ENCODE measurements at places on chromosomes 3 and 15.

DNA sequence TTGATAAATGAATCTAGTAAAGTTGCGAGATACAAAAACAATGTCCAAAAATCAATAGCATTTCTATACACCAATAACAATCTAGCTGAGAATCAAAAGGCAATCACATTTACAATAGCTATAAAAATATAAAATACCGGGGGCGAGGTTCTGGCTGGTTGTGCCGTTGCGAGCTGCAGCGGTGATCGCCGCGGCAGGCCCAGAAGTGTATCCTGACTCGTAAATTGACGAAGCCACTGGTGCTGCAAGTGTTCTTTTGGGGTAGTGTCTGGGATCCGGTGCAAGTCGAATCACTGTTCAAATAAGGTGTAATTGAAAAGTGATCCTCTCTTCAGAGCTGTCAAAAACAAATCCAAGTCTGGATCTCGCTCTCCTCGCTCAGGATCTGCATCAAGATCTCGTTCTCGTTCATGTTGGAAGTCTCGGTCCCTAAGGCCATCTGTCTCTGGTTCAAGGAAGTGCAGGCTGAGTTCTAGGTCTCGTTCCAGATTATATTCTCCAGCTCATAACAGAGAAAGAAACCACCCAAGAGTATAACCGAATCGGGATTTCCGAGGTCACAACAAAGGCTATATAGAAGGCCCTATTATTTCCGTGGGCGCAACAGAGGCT lies 80.1 kb upstream of the STT3B start:
- DNase-seq, result no peak

DNA sequence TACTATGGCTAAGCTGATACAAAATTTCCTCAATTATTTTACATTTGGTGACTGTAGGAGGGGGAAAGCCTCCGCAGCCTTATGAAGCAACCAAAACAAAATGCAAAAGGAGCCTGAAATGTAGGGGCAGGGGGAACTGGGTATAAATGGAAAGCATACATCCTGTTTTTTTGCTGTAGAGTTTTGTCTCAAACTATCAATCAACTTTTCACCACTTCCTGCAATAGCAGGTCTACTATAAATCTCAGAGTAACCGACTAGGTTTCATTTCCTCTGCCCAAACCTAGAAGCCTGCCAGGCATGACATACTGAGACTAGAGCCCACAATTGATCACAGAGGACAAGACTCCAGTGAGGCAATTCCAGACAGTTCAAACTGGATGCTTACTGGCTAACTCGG lies 91.3 kb downstream of the SHQ1 start:
- no peak for DNase-seq

DNA sequence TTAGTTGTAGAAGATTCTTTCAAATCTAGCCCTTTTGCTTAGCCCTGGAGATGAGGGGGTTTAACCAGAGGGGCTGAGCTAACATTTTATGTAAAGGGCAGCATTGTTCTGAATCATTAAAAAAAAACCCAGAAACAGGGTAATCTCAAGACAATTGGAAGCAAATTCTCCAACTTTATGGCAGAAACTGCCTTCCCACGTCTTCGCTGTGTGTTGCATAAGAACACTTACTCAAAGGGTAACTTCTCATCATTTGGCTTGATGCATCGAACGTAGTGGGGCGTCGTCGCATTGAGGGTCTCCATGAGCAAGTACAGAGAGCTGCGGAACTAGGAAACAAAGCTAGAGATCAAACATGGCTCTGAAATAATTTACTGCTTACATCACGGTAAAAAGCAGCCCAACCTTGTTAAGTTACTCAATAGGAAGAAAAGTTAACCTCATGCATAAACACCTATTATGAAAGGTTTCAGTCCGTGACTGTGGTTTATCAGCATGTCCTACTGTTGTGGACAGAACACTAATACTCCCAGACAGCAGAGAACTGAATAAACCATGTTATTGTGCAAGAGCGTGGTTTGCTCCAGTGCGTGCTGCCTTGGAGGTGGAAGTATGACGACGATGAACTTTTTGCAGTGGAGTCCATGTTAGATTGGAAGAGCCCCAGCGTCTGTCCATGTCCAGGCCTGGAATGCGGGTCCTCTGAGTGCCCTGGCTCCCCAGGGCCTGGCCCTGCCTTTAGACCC lies 48.7 kb downstream of the MYO5C start:
- peak; percentile 86 for DNase-seq

DNA sequence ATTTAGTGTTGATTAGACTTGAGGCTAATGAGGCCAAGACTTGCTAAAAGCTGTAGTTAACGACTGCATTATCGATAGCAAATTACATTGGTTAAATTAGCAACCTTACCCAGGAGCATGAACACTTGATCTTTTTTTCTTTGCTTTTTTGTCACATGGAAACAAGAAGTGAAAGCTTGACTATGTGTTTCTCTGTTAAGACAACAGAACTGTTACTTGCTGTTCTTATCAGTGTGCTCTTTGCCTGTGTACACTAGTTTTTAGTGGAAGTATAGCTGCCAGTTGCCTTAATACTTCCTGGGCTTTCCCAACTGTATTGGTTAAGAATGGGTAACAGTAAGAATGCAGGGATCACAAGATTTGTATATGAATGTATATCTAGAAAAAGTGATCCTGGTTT lies 625.5 kb downstream of the NAALADL2 start:
- DNase-seq, result no peak

GRCh38 chr3:148833223-148833622 lies 5.6 kb downstream of the CPB1 start:
- DNase-seq, result no peak

DNA sequence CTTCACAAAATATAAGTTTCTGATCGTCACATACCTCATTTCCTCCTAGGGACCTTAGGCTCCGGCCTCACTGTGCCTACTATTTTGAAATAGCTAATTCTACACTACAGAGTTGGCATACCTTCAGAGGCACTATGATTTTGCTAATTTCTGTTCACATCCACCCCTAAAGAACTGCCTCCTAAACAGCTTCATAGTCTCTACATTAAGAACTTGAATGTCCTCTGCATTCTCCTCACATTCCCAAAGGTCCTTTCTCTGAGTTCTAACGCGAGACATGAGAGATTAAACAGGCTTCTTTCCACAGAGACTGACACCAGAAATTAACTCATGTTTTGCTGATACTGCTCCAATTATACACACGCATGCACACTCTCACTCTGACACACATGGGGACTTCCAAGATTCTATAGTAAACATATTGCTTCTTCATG lies 75.5 kb downstream of the DLG1 start:
- no peak for DNase-seq

DNA sequence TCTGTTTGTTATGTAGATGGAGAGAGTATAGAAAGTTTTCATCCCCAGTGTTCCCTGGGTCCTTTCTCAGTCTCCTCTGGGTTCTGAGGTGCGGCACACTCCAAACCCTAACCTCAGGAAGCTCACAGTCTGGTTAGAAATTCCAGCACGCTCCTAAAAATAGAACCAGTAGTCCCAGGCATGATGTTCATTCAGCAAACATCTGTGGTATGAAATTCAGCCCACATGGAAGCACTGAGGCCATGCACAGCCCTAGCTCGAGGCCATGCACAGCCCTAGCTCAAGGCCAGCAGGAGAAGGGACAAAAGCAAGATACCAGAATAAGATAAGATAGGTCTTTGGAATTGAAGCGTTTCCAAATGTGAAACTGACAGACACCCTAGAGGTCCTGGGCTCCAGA lies 82.3 kb upstream of the OXTR start:
- peak; percentile 77 for DNase-seq

All from fibroblast of villous mesenchyme (primary cell).